ENCODE measurements at places on chromosomes 2 and 18.

DNA sequence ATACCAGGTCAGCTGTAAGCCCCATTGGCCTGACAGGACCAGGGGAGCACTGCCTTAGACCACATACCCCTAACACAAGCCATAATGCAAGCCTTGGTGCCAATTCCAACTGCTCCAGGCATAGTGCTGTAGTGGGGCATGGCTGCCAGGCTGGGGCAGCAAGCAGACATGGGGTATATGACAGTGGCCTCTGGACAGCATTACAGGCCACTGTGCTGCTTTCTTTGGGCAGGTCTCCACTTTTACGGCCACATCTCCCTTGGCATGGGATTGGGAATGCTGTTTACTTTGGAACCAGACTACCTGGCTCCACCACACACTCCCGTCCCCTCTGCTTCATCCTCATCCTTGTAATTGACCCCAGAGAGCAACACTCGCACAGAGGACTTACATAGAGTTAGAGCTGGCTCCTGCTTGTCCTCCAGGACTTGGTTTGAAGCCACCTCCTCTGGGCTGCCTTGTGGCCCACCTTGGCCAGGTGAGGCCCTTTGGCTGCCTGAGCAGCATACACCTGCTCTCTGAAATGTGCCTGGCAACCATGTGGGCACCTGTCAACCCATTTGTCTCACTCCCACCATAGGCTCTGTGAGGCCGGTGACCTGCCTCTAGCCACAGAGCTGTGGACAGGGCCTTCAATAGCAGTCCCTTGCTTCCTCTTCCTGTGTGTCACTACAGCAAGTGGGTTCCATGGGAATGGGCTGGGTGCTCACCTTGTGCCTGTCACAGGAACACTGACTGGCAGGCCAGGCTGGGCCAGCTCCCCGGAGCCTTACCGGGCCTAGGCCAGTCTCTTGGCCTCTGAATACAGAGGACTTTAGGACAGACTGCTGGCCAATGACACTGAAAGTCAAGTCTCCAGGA lies 262.6 kb upstream of the HS6ST1 start:
- no peak for DNase-seq

- DNase-seq: no peak
These were observed 269.8 kb downstream of the GLI2 start for GRCh38 chr2:121005453-121005852.

- DNase-seq: no peak
These were observed 16.8 kb upstream of the ALPI start for GRCh38 chr2:232438951-232439757.

DNA sequence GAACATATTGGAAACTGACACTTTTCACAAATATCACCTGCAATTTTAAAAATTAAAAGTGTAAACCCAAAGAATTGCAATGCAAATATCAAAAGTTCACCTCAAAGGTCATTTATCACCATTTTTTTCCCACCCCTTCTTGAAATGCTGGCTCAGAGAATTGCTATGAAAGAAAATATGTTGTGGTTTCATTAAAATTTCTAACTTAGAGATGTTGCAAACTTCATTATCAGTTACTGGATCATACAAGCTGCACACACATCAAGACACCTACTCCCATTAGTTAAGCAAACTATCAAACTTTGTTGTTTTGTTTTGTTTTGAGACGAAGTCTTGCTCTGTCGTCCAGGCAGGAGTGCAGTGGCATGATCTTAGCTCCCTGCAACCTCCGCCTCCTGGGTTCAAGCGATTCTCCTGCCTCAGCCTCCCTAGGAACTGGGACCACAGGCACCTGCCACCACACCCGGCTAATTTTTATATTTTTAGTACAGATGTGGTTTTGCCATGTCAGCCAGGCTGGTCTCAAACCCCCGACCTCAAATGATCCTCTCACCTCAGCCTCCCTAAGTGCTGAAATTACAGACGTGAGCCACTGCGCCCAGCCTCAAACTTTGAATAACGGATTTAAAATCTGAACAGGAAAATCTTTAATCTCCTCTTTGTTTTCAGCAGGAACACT lies 37.0 kb downstream of the STK39 start:
- no peak for DNase-seq

- no peak for DNase-seq
These were observed 74.1 kb upstream of the GLI2 start for GRCh38 chr2:120661551-120661950.

- DNase-seq: no peak
These were observed 165.6 kb downstream of the ACOXL start for GRCh38 chr2:110897966-110898365.

DNA sequence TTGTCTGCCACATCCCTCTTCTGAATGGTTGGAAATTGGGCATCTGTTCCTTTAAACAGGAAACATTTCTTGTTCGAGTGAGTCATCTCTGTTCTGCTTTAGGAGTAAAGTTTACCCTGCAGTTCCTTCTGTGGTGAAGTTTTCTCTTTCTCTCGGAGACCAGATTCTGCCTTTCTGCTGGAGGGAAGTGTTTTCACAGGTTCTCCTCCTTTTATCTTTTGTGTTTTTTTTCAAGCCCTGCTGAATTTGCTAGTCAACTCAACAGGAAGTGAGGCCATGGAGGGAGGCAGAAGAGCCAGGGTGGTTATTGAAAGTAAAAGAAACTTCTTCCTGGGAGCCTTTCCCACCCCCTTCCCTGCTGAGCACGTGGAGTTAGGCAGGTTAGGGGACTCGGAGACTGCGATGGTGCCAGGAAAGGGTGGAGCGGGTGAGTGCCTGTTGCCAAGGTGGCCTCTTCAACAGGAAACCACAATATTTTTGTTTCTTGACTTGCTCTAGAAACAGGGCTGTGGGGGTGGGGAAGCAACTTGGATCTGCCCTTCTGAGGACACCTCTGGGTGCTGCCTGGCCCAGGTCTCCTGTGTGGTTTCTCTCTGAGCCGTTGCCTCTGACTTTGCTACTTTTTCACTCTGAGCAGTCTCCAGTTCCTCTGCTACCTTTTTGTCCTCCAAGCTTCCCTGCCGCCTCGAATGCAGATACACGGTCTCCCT lies 2.2 kb upstream of the CASP8 start:
- DNase-seq: peak; percentile 84

DNA sequence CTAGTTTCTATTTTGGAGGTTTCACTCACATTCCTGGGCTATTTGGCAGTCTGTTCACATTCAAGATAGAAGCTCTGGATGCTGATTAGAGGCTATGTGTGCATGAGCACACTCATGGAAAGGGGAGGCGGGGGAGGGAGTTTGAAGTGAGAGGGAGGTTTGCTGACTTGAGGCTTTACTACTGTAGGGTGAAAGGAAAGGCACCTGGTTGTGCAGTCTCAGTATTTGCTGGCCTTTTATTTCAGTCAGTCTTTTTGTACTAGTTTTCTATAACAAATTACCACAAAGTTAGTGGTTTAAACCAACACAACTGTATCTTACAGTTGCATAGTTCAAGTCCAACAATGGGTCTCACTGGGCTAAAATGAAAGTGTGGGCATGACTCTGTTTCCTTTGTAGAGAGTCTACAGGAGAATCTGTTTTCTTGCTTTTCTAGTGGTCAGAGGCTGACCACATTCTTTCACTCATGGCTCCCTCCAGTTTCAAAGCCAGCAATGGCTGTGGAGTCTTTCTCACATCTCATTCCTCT lies 47.7 kb upstream of the NR4A2 start:
- no peak for DNase-seq

DNA sequence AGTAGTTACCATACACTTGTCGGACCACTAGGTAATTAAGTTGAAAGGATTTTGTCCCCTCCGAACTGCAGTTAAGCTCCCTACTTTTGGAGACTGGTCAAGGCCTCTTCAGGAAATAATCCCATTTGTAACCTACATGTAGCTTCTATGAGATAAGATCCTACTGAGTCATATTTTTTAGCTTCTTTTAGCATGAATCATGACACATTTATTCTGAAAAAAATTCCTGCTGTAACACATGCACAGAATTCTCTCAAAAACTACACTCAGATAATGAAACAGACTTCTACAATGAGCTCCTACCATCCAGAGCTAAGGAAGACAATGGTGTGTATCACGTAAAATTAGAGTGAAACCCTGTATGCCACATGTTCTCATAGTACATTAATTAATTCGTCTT lies 100.7 kb upstream of the CCDC195 start:
- DNase-seq: no peak
